Prostate gland (tissue), 2 donors: ENCODE measurements at places on chromosomes 16 and 17. TPM values are rescaled to one million over a fixed set of nuclear protein-coding genes. Genes with fewer than 3 reads are reported as not detected.

DNA sequence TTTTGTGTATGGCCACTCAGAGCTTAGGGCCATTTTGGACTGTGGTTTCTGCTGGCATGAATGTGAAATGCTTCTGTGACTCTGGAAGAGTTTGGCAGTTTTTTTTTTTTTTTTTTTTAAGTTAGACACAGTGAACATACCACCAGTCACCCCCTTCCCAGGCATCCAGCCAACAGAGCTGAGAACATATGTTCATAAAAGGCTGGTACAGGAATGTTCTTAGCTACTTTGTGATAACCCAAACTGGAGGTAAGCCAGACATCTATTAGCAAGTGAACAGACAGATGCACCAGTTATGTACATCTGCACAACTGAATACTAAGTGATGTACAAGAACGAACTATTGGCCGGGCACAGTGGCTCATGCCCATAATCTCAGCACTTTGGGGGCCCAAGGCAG is 92.7 kb downstream of the ABCC1 start:
- peak; percentile 74 for DNase-seq

GRCh38 chr16:87527055-87527724 is 34.4 kb upstream of the ZCCHC14 start:
- no peak for DNase-seq

DNA sequence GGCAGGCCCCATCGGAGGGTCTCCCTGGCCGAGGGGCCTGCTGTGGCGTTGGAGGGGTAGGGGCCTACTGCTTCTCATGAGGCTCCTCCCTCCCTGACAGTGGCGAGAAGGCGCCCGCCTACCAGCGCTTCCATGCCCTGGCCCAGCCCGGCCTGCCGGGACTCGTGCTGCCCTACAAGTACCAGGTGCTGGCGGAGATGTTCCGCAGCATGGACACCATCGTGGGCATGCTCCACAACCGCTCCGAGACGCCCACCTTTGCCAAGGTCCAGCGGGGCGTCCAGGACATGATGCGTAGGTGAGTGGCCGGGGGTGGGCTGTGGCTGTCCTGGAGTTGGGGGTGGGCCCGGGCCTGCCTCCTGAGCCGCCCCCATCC is 1.7 kb downstream of the CDT1 start:
- DNase-seq: no peak

DNA sequence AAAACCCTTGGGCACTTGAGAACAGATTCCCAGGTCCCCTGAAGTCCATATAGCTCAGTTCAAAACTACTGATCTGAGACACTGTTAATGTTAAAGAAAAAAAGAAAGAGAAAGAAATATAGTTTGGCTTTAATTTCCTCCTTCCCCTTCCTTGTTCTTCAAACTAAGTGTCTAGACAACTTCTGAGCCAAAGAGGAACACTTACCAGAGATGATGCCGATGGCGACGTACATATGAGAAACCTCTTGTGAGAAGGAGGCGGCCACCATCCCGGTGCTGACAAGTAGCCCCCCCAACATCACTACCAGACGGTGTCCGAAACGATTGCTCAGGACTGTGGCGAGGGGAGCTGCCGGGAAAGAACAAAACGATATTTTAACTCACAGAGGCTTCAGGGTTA is 17.2 kb downstream of the SLC16A6 start:
- DNase-seq: no peak

- no peak for DNase-seq
Observed at GRCh38 chr17:57160624-57161023, 75.6 kb downstream of the AKAP1 start.

DNA sequence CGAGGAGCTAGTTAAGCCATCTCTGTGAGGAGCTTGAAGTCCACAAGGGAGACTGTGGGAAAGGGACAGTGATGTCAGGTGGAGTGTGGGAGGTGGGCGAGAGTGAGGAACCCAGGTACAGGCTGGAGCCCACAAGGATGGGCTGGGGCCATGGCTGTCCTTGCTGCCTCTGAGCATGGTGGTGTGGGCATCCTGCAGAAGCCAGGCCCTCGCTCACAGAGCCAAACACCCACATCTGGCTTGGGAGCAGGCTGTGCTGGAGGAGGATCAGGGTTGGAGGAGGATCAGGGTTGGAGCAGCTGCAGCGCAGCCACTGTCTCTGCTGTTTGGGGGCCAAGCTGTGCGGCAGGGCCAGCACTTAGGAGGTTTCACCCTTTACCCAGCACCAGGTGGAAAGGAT is 58.2 kb upstream of the ENPP7 start:
- no peak for DNase-seq

Gene POLG2
- 5.3 TPM for total RNA-seq

- DNase-seq: no peak
Observed at GRCh38 chr16:54152362-54153239, 134.0 kb downstream of the IRX3 start.

DNA sequence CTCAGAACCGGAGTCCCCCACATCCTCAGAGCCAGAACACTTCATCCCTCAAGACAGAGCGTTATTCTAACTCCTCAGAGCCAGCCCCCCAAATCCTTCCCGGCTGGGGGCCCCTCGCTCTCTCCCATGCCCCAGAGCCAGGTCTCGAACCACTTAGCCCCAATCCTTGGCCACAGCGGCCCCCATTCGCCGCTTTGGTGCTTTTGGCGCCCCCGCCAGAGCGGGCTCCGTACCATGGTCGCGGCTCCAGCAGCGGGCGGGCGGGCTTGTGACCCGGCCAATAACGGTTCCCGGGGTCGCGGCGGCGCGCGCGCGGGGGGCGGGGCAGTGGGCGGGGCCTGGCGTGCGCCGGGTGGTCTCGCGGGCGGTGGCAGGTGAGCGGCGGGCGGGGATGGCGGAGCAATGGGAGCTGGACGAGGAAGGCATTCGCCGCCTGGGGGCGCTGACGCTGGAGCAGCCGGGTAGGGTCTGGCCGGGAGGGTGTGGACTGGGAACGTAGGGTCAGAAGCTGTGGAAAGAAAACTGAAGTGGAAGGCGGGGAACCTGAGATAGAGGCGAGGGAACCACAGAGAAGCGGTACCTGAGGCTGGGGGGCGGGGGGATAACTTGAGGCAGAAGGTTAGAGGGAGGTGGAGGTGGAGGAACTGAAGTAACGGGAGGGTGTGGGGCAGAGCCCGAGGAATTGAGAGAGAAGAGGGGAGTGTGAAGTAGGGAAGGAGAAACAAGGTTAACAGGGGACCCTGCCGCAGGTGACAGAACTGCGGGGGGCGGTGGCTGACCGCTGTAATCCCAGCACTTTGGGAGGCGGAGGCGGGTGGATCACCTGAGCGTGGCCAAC is at the start of the genes KCTD19 and LRRC36:
KCTD19 (minus strand) TSS at position 270 of the 838 bp plus-strand sequence; CDS start at position 236, 34 bp downstream.
LRRC36 (plus strand) TSS at position 344 of the 838 bp plus-strand sequence; CDS start at position 392, 48 bp downstream.
- DNase-seq: peak; percentile 35

DNA sequence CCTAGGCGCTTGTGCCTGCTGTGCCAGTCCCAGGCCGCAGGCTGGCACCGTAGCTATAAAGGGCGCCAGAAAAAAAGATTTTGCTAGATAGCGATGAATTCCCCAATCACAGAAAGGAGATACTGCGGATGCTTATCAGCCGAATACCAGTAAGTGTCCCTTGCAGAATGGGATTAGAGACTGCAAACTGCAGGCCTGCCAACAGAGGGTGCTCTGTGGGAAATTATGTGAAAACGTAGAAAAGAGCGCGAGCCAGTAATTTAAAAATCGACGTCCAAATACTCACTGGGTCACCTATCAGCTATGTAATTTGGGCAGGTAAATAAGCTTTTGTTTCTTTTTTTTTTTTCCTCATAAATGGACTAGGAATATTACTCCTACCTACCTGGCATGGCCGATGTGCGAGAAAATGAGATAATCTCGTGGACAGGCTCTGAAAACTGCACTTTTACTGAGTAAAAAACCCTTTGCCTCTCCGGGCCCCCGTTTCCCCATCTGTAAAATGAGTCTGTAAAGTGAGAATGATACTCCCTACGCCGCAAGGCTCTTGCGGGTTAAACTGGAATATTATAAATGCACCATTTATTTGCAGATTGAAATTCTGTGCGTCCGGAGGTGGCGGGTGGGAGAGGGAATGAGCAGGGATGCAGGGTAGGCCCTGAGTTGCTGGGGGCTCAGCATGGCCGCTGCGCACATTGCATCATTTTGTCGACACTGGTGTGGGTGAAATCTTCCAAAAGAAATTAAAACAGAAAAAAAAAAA is 1.2 kb upstream of the COG1 start:
- peak; percentile 66 for DNase-seq
